Right atrium auricular region (tissue), 2 donors: ENCODE measurements at places on chromosomes 5 and 9. TPM values are rescaled to one million over a fixed set of nuclear protein-coding genes. Genes with fewer than 3 reads are reported as not detected.

GRCh38 chr5:83564069-83564749 lies 92.7 kb downstream of the VCAN start:
- no peaks in the 10 kb centered on the region for H3K4me1 ChIP-seq
- no peak for DNase-seq
- H3K4me3 ChIP-seq, result no peak overlapping the region
- H3K27ac ChIP-seq, result no peak overlapping the region
- no peaks in the 10 kb centered on the region for H3K27me3 ChIP-seq
- peaks cover 3% of the 10 kb centered on the region for H3K36me3 ChIP-seq

DNA sequence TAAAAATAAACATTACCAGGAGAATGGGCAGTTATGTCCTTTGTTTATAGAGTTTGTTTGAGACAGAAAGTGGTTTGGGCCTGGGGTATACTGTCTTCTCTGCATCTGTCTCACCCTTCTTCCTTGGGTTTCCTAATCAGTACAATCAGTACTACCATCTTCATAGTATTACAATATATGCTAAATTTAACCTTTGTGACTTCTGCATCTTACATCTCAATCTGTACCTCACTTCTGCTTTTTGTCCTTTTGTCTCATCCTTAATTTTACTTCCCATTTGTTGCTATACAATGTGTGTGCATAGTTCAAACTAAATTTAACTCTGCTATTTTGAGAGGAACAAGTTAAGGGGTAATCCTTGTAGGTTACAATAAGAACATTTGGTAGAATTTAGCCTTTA lies 19.6 kb downstream of the FBXO38 start:
- H3K27ac ChIP-seq, result no peak overlapping the region
- H3K4me3 ChIP-seq, result no peak overlapping the region
- H3K27me3 ChIP-seq, result no peaks in the 10 kb centered on the region
- peaks cover 73% of the 10 kb centered on the region for H3K36me3 ChIP-seq
- H3K4me1 ChIP-seq, result no peaks in the 10 kb centered on the region
- no peak for DNase-seq

GRCh38 chr5:131532031-131532640 lies 102.9 kb downstream of the RAPGEF6 start:
- H3K27ac ChIP-seq, result no peak overlapping the region
- DNase-seq, result no peak
- no peaks in the 10 kb centered on the region for H3K36me3 ChIP-seq
- no peak overlapping the region for H3K4me3 ChIP-seq
- no peaks in the 10 kb centered on the region for H3K4me1 ChIP-seq

- peak overlapping the region; percentile 89 for H3K4me3 ChIP-seq
- no peaks in the 10 kb centered on the region for H3K36me3 ChIP-seq
Observed at GRCh38 chr5:62306323-62306895, 403 bp downstream of the KIF2A start.

- H3K4me3 ChIP-seq, result no peak overlapping the region
- H3K27me3 ChIP-seq, result no peaks in the 10 kb centered on the region
- no peaks in the 10 kb centered on the region for H3K36me3 ChIP-seq
- H3K4me1 ChIP-seq, result no peaks in the 10 kb centered on the region
- no peak overlapping the region for H3K27ac ChIP-seq
Observed at GRCh38 chr5:111259636-111260035, 35.5 kb downstream of the CAMK4 start.

The TRIO gene
- total RNA-seq, result 67.0 TPM

- H3K36me3 ChIP-seq, result no peaks in the 10 kb centered on the region
- no peak for DNase-seq
- no peaks in the 10 kb centered on the region for H3K27me3 ChIP-seq
- H3K4me1 ChIP-seq, result no peaks in the 10 kb centered on the region
Observed at GRCh38 chr5:100889165-100889743, 13.8 kb downstream of the ST8SIA4 start.

- DNase-seq, result no peak
- H3K36me3 ChIP-seq, result peaks cover 8% of the 10 kb centered on the region
- H3K4me1 ChIP-seq, result no peaks in the 10 kb centered on the region
Observed at GRCh38 chr9:17472126-17472525, 106.7 kb upstream of the SH3GL2 start.

- no peaks in the 10 kb centered on the region for H3K4me1 ChIP-seq
- H3K27me3 ChIP-seq, result no peaks in the 10 kb centered on the region
- DNase-seq, result no peak
Observed at GRCh38 chr5:130580264-130580663, 584.8 kb downstream of the HINT1 start.

The RMRP gene
- not detected for total RNA-seq

DNA sequence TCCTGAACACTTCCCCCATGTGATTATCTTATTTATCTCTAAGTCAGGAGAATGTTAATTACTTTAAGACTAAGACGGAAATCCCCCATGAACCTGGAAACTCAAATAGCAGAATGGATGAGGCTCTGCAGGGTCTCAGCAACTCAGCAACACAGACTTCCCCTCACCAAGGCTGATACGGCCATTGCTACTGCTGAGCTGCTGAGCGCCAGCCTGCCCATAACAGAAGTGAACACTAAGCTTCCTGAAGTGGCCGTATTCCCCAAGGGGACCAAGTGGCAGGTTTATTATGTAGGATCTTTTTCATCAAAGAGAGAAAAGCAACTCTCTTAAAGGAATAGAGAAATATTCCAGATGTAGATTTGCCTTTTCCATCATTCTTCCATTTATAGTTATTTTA lies 311.1 kb downstream of the RFX3 start:
- no peaks in the 10 kb centered on the region for H3K27me3 ChIP-seq
- no peak for DNase-seq
- H3K4me1 ChIP-seq, result no peaks in the 10 kb centered on the region
- no peaks in the 10 kb centered on the region for H3K36me3 ChIP-seq
- H3K27ac ChIP-seq, result no peak overlapping the region

DNA sequence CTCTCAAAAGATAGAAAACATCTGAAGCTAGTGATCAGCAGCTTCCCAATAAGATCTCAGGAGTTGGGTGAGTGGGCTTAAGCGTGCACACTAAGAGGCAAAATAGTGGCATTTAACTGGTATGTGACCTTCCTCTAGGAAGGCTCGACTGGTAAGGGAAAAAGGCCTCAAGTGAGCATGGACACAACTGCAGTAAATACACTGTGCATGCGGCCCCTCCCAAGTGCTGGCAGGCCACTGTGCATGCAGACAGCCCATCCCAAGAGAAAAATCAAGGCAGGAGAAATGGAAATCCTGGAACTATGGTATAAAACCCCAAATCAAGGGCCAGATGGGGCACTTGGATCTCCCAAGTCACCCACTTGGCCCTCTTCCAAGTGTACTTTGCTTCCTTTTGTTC lies 112.7 kb downstream of the SMC2 start:
- no peak for DNase-seq
- no peak overlapping the region for H3K4me3 ChIP-seq
- no peaks in the 10 kb centered on the region for H3K27me3 ChIP-seq

The EPB41L4A gene
- 13.8 TPM for total RNA-seq

The RNF224 gene
- total RNA-seq, result not detected

The SEMA4D gene
- total RNA-seq, result 14.6 TPM

- no peak overlapping the region for H3K4me3 ChIP-seq
- no peaks in the 10 kb centered on the region for H3K4me1 ChIP-seq
- DNase-seq, result no peak
- H3K36me3 ChIP-seq, result no peaks in the 10 kb centered on the region
- no peaks in the 10 kb centered on the region for H3K27me3 ChIP-seq
Observed at GRCh38 chr5:30764704-30765103, 428.8 kb upstream of the CDH6 start.

GRCh38 chr5:56037531-56038010 lies 42.8 kb upstream of the IL6ST start:
- no peak for DNase-seq
- H3K4me3 ChIP-seq, result no peak overlapping the region
- H3K27ac ChIP-seq, result no peak overlapping the region
- H3K4me1 ChIP-seq, result no peaks in the 10 kb centered on the region
- no peaks in the 10 kb centered on the region for H3K27me3 ChIP-seq

DNA sequence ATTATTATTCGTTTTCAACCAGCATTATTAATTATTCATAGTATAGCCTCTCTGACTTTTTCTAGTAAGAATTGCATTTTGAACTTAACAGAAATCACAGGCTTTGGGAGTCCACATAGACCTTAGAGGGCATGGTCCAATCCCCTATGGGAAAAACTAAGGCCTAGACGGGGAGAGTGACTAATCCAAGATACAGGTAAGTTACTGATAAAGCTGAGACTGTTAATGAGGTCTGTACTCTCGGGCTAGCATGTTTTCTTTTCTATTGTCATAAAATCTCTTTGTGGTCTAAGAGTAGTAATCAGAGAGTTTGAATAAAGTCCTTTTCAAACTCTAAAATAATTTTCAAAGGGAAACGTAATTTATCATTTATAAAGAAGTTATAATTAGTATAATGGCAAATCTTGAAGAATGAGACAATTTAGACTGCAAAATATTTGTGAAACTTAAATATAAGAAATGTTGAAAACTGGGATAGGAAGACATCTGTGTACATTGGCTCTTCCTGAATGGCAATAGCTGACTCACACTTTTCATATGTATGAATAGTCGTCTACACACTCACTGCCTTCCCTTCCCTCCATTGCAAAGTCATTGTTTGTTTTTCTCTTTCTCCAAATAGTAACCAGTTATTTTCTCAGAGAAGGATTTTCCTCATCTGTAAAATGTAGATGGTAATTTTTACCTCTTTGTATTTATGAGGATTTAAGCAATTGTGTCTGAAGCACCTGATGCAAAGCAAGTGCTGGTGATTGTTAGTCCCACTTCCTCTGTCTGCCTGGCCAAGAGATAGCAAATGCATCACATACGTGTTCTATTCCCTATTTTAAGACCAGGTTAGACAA lies 207.9 kb upstream of the CD180 start:
- H3K27ac ChIP-seq, result no peak overlapping the region
- H3K27me3 ChIP-seq, result no peaks in the 10 kb centered on the region
- no peak overlapping the region for H3K4me3 ChIP-seq

- H3K27ac ChIP-seq, result no peak overlapping the region
- H3K4me1 ChIP-seq, result no peaks in the 10 kb centered on the region
- H3K36me3 ChIP-seq, result no peaks in the 10 kb centered on the region
- DNase-seq, result no peak
- no peak overlapping the region for H3K4me3 ChIP-seq
Observed at GRCh38 chr9:83056174-83056573, 6.8 kb downstream of the RASEF start.

The ENHO gene
- not detected for total RNA-seq

The PNPLA7 gene
- total RNA-seq, result 4.6 TPM

- H3K4me3 ChIP-seq, result no peak overlapping the region
- H3K27me3 ChIP-seq, result no peaks in the 10 kb centered on the region
- no peak overlapping the region for H3K27ac ChIP-seq
Observed at GRCh38 chr9:34985311-34985899, 4.1 kb upstream of the DNAJB5 start.

DNA sequence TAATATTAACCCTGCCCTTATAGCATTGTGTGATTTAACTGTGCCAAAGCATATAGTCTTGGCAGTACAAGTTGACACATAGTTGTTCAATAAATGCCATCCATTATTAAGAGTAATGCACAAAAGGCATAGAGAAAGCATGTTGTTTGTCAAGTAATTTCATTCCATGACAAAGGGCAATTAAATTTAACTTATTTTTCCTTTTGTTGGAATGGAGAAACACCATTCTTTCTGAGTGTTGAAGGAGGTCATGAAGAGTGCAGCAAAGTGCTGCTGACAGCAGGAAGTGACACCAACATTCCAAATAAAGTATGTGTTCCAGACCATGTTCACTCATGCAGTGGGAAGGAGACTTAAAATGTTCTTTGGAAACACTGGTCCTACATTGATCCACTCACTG lies 29.1 kb downstream of the ANKDD1B start:
- no peaks in the 10 kb centered on the region for H3K4me1 ChIP-seq
- no peak overlapping the region for H3K4me3 ChIP-seq
- H3K27ac ChIP-seq, result no peak overlapping the region
- H3K27me3 ChIP-seq, result no peaks in the 10 kb centered on the region

DNA sequence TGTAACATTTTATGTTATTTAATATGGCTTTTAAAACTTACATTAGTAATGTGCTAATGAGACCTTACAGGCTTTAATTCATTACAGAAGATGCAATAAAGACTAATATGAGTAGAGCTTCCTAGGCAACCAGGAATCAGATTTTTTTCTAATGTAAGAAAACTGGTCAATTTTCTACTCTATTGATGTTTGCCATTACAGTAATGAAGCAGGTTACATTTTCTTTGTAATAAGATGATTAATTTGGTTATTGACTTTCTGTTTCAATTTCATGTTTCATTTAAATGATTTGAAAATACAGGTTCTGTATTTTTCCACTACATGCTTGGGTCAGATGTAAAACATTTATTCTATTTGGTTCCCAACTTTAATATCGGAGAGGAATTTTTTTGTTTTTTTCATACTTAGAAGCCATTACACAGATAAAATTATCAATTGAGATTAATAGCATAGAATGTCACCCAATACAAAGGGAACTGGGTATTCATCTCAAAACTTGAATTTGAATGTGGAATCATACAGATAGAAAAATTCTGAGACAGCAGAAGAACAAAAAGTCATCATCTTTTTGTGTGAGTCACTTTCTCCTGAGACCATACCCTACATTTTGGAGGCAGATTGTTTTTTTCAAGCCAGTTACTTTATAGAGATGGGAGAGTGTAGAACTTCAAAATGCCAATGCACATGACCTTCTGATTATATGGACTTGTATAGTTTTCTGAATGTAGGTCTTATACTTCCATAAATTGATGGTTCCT lies 133.6 kb upstream of the HMHB1 start:
- H3K4me3 ChIP-seq, result no peak overlapping the region
- peaks cover 18% of the 10 kb centered on the region for H3K4me1 ChIP-seq
- H3K36me3 ChIP-seq, result no peaks in the 10 kb centered on the region

The CDH6 gene
- total RNA-seq, result 1.1 TPM

DNA sequence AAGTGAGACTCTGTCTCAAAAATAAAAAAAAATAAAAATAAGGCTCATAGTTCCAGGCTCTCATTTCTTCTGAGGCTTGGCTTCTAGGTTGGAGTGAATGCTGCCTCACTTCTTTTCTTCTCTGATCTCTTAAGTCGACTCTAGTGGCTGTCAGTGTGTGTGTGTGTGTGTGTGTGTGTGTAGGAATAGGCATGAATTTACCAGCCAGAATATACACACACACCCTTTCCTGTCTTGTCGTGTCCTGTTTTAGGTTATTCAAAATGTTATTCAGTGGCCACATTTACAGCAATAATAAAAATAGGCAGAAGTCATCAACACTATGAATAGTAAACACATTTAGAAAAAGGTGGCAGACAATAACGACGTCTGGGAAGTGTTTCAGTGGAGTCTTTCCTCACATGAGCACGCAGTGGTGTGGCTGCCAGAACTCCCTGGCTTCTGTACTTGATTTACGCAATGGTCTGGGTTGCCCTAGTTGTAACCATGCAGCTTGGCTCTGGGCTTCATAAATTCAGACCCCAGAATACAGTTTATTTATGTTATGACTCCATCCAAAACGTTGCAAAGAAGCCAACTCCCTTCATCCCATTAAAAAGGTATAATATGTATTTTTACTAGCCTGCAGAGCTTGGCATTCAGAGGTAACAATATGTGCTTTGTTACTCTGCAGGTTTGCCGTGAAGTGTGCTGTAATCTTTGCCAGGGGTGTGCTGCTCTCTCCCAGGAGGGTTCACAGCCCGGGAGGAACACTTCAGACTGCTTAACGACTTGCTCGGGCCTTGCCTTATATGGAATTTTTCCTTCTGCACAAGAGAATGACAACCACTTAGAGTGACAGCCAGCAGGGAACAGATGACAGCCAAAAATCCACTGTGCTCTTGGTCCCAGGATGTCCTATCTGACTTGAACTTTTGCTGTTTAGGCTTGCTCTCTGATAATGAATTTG lies 34.4 kb upstream of the PALM2AKAP2 start:
- H3K4me1 ChIP-seq, result no peaks in the 10 kb centered on the region
- DNase-seq, result peak; percentile 72
- peak overlapping the region; percentile 73 for H3K27ac ChIP-seq
- H3K36me3 ChIP-seq, result no peaks in the 10 kb centered on the region
- H3K4me3 ChIP-seq, result no peak overlapping the region
